ENCODE measurements at places on chromosomes 6 and 20.
A peak's percentile ranks its signal among the peaks of the same experiment; 100 is the strongest.

DNA sequence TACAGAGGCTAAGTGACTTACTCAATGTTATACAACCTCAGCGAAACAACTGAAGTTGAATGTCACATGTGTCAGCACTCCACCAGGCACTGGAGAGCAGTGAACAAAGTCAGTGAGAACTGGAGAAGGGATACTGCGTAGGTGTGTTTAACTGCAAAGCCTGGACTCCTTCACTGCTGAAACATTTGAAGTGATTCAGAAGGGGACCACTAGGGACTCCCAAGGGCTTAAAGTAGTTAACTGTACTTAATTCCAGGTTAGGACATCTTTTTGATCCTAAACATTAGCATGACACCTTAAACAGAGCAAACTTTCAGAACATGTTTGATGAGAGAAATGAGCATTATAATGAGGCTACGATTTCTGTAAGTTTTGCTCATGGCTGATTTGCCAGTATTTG is 45.0 kb upstream of the ZBTB24 start:
- DNase-seq: no peak

GRCh38 chr20:1922786-1923185 is 27.6 kb downstream of the SIRPA start:
- DNase-seq: no peak

- no peak for DNase-seq
These were observed 99.0 kb upstream of the TNFAIP3 start for GRCh38 chr6:137767911-137768690.

- DNase-seq: no peak
These were observed 695 bp upstream of the TGIF2 start for GRCh38 chr20:36572701-36573102.

DNA sequence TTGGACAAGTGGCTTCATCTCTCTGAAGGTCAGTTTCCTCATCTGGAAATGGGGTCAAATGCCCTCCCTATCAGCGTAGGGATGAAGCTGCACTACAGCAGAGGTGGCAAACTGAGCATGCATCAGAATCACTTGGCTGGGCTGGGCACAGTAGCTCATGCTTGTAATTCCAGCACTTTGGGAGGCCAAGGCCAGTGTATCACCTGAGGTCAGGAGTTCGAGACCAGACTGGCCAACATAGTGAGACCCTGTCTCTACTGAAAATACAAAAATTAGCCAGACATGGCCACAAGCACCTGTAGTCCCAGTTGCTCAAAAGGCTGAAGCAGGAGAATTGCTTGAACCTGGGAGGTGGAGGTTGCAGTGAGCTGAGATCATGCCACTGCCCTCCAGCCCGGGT is 6.7 kb upstream of the MMP9 start:
- no peak for DNase-seq

- no peak for DNase-seq
These were observed 214.2 kb downstream of the CDH26 start for GRCh38 chr20:60172346-60172984.

- DNase-seq: no peak
These were observed 144.7 kb upstream of the FBXL4 start for GRCh38 chr6:99092461-99092860.

GRCh38 chr20:32387252-32387651 is 29.1 kb downstream of the ASXL1 start:
- no peak for DNase-seq

DNA sequence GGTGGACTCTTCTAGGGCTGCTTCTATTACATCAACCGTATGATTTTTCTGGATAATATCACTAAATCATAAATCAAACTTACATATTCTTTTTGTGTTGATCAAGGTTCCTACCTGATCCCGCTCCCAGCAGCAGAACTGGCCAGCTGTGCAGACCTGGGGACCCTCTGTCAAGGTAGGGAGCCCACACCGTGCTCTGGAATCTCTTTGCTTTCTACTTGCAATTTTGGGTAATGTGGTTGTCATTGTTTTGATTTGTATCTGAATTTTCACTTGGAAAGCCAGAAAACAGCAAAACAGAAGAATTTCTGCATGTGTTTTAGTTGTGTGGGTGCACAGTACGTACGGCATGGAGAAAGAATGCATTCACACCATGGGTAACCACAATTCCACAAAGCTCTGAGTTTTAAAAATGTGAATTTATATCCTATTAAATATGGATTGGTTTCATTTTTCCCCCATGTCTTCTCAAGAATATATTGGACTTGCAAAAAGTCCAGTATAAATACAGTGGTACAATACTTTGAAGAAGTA is 80.1 kb downstream of the ADGRG6 start:
- DNase-seq: no peak

DNA sequence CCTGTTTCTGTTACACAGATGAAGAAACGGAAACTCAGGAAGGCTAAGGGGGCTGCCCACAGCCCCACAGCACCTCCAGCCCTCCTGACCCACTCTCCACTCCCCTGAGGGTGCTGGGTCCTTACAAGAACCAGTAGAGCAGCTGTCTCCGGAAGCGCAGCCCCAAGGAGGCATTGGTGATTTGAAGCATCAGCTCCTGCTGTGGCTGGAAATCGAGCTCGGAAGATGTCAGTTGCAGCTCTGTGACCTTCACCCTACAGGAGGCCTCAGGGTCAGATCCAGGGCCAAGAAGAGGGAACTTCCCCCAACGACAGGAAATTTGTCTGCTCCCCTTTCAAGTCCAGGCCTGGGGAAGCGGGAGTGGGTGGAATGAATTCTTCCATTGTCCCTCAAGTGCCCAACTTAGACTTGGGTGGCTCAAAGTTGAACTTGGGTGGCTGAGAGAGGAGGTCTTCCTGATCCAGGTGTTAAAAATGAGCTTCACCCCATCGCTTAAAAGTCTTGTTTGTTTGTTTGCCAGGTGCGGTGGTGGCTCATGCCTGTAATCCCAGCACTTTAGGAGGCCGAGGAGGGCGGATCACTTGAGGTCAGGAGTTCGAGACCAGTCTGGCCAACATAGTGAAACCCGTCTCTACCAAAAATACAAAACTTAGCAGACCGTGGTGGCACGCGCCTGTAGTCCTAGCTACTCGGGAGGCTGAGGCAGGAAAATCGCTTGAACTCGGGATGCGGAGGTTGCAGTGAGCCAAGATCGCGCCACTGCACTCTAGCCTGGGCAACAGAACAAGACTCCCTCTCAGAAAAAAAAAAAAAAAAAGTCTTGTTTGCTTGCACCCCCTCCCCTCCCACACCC is 1.9 kb downstream of the PLTP start:
- DNase-seq: no peak

- DNase-seq: no peak
These were observed at the start of gene HLA-DQB2 for GRCh38 chr6:32763421-32763820. TSS of gene HLA-DQB2 (minus strand) at chr6:32763532. CDS start at chr6:32763470, 62 bp downstream.

- DNase-seq: no peak
These were observed 177.7 kb downstream of the FARS2 start for GRCh38 chr6:5438922-5439584.

- DNase-seq: no peak
These were observed 17.7 kb downstream of the POM121L2 start for GRCh38 chr6:27294409-27294808.

DNA sequence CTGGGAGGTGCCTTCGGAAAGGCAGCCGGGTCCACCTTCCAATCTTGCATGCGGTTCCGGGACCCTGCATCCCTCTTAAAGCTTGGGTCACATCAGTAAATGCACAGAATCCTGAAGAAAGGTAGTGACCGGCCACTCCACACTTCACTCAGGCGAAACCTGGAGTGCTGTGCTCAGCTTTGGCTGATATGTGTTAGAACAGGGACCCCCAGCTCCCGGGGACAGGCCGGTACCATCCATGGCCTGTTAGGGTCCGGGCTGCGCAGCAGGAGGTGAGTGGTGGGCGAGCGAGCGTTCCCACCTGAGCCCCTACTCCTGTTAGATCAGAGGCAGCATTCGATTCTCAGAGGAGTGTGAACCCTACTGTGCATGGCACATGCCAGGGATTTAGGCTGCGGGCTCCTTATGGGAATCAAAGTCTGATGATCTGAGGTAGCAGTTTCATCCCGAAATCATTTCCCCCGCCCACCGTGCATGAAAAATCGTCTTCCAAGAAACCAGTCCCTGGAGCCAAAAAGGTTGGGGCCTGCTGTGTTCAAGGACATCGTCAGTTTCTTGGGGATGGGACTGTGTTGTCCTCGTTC is 143.0 kb downstream of the ERMARD start:
- DNase-seq: no peak

- no peak for DNase-seq
These were observed 6.7 kb downstream of the FLOT1 start for GRCh38 chr6:30735668-30736314.

DNA sequence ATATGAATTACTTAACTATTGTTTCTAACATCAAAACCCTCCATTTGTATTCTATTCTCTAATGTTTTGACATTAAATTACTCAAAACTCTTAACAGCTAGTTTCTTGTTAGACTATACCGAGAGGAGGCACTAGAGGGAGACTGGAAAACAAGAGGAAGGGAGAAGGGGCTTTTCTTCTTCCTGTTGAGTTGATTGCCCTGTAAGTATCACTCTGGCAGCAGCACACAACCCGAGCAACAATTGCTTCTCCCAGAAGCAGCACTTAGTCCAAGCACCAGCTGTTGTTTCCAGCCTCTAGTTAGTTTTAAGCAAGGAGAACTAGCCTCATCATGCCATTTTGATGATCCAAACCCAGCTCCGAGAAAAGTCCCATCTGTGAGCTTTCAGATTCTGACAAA is 603.8 kb downstream of the PRKN start:
- DNase-seq: no peak

GRCh38 chr20:2752567-2753460 is 47.6 kb downstream of the CPXM1 start:
- no peak for DNase-seq

- no peak for DNase-seq
These were observed 31.4 kb downstream of the RALGAPA2 start for GRCh38 chr20:20680991-20681508.

DNA sequence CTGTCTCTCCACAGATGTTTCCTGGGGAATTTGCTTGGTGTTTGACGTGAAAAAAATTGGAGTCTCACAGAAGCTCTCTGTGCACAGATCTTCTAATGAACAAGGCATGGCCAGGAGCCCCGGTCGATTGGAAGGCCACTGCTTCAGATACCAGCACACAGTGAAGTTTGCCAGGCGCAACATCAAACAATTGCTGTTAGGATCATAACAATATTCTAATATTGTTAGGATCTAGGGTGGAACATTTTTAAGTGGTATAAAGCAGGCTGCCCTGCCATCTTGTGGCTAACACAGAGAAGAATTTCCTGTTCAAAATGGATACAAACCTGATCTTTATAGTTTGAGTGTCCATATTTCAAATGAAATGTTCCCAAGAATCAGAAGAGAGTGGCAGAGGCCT is 64.1 kb downstream of the C6orf118 start:
- DNase-seq: no peak

DNA sequence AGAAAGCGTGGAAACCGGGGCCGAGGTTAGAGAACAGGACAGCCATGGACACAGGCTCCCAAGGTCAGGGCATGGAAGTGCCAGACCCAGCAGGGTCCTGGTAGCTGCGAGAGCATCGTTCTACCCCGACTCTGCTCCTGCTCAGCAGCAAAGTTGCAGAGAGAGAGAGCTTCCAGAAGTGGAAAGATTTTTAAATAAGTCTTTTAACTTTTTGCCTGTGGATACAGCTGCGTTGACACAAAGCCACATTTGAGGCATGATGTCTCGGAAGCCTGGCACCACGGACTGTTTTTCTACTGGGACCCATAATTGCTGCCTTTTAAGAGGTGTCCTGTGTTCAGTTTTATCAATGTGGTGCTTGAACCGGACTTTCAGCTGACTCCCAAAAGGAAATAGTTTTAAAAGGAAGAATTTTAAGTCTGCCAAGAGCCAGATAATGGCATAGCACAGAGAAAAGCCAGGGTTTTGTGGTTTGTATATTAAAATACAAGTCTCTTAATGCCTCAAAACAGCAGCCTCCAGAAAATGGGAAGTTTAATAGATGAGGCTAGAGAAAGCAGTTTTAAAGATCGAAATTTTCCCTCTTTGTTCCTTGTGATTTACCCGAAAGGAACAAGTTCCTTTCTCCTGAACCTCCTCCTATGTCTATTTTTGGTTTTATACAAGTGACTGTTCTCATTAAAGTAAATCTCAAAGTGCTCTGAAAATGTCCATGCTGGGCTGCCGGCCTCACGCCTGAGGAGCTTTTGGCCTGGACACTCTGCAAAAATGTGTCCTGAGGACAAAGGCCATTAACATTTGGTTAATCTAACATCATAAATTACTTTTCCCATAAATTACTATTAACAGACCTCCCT is 91.5 kb downstream of the RIN2 start:
- no peak for DNase-seq

- DNase-seq: peak; percentile 96
These were observed 68.6 kb upstream of the CCN6 start for GRCh38 chr6:111985202-111985731.

DNA sequence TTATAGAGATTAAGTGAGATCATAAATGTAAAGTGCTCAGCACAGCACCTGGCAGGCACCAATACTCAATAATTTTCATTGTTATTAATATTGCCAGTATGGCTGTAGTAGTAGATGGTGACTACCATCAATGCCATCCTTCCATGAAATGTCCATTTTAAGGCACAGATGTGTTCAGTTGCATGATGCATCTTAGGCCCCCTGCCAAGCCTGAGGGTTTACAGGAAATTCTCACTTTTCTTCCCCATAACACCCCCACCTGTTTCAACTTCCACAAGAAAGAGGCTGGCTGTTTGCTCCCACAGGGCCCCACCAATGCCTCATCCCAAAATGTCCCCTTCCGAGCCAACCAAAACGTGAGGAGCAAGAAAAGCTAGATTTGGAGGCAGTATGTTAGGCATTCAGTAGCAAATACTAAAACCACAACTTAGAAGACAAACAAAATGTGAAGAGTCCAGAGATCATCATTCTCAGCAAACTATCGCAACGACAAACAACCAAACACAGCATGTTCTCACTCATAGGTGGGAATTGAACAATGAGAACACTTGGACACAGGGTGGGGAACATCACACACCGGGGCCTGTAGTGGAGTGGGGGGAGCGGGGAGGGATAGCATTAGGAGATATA is 110.6 kb upstream of the NHSL1 start:
- no peak for DNase-seq

GRCh38 chr20:44018259-44018941 is 103.7 kb downstream of the TOX2 start:
- DNase-seq: peak; percentile 48

- DNase-seq: no peak
These were observed 67.5 kb downstream of the JARID2 start for GRCh38 chr6:15313367-15313766.

- no peak for DNase-seq
These were observed 736.6 kb downstream of the EPHA7 start for GRCh38 chr6:92682516-92683398.

- DNase-seq: no peak
These were observed 47.1 kb downstream of the STX7 start for GRCh38 chr6:132465530-132466485.

DNA sequence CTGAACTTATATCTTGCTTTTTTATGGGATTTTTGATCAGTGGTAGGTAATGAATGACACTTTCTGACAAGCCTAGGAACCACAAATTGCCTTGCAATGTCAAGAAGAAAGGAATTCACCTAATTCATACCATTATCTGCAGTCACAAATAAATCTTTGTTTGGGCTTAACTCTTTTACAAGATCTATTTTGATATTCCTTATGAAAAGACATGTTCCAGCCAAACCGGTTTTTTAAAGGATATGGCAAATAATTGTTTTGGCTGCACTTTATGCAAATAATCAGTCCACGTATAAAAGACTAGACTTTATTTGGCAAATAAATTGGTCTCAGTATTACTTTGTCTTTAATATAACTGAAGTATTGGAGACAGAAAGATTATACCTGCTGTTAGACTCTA is 771.7 kb upstream of the ADGRB3 start:
- DNase-seq: no peak

Data from epithelial cell of prostate (primary cell).